Activated CD4-positive, alpha-beta T cell treated with anti-CD3 and anti-CD28 coated beads, Interleukin-2, amount 50 U/mL, for 16 hours (primary cell): ENCODE measurements at places on chromosomes 4 and X.

- DNase-seq = peak; percentile 21
Measured at GRCh38 chr4:154743683-154744340, at the start of gene LRAT. Gene LRAT, plus strand, starts transcription at chr4:154744000. Its CDS starts 327 bp downstream, at chr4:154744327.

GRCh38 chr4:113043591-113043990 lies 5.9 kb upstream of the ANK2 start:
- no peak for DNase-seq

DNA sequence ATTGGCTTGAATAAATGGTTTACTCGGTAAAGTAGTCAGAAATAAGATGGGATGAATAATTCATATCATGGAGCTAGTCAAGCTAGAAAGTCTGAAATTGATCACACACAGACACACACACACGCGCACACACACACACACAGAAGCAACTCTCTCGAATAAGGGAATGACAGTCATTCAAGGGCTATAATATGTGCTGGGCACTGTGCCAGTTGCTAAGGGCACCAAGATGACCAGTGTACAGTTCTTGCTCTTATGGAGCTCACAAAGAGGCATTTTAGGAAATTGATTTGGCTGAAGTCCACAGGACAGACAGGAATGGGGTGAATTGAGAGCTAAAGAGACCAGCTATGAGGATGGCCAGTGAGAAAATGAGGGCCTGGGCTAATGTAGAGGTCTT lies 34.2 kb upstream of the SH3D19 start:
- DNase-seq = no peak

DNA sequence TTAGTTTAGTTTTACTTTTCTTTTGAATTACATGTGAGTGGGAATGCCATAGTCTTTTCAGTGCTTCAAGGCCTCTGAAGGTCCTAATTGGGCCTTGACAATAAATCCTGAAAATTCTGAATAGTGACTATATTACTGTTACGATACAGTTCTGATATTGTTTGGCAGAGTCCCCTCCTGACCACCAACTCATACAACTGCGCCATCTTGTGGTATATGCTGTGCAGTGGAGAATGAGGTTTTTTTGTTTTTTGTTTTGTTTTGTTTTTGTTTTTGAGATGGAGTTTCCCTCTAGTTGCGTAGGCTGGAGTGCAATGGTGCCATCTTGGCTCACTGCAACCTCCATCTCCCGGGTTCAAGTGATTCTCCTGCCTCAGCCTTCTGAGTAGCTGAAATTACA lies 56.6 kb upstream of the CHRDL1 start:
- DNase-seq = peak; percentile 36
